ENCODE measurements at places on chromosomes 6 and 20.

- DNase-seq: no peak
Measured at GRCh38 chr6:5905431-5906339, 101.0 kb downstream of the NRN1 start.

DNA sequence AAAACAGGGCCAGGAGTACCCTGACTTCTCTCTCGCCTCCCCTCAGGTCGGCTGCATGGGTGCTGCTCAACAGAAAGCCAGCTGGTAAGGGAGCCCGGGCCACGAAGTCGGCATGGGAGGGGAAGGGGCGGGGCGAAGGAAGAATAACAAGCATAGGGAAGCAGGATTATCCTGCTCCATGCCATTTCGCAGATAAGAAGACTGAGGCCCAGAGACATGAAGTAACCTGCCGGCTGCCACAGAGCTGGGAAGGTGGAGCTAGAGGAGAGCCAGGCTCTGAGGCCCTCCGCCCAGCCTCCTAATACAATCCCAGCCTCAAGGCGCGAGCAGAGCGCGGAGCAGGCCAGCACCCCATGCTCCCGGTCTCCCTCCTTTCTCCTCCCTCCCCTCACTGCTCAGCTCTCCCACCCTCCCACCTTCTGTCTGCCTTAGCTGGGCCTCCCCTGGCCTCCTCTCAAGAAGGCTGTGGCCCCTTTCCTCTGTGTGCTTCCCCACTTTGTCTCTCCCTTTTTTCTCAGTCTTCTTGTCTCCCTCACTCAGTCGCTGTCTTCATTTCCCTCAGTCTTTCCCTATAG lies 13.2 kb upstream of the HMGA1 start:
- DNase-seq: no peak

GRCh38 chr6:106194949-106195921 lies 109.1 kb downstream of the PRDM1 start:
- no peak for DNase-seq

DNA sequence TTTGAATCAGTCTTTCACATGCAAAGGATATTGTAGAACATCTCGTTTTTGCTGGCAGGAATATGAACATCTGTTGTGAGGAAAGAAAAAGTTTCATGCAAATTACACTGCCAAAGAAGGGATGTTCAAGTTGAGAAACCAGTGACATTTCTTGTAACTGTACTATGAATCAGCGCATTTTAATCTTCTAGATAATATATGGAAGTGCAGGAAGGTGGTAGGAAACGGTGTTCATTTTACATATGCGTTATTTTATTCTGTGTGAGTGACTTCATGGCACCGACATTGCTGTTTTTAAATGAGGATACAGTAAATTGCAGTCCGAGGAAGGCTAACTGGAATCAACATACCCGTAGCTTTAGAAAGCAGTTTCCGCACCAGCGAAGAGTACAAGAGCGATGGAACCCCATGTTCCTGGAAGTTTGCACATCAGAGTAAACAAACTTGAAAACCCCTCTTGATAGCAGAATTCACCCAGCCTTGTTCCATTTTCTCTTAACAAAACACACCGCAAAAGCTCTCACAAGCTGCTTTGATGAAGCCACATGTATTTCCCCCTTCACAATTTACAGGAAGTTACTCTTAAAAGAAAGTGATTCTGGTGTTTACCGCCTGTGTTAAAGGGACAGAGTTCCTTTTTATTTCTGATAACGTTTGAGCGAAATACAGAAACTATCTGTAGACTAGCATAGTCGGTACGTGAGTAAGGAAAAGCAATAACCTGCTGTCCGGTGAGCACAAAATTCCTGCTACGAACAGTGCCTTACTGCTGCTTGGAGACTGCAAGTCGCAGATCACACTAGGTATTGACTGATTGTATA lies 11.5 kb downstream of the PRDM1 start:
- no peak for DNase-seq

DNA sequence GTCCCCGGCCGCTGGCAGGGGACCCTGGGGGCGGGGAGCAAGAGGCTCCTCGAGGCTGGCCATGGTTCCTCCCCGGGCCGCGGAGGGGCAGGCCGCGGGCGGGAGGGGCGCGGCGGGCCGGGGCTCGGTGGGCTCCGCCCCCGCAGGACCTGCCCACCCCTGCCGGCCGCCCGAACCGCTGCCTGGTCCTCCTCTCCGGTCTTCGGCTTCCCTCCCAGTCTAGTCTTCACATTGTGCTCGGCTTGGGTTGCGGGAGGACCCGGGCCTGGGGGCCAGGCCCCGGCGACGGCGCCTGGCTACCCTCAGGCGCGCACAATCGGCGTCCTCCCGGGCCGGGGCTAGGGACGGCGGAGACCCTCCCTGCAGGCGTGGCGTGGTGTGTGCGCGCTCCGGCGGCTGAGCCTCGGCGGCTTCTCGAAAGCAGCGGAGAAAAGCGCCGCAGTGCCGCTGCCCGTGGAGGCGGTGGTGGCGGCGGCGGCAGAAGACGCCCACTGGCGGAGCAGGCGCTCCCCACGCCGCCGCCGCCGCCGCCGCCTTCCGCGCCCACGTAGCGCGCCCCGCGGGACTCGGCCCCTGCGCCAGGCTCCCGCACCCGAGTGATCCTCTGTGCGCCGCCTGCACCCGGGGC lies at the start of gene PDE10A:
PDE10A (minus strand) TSS at position 493 of the 628 bp plus-strand sequence; CDS start at position 63, 430 bp downstream.
- DNase-seq: peak; percentile 56

DNA sequence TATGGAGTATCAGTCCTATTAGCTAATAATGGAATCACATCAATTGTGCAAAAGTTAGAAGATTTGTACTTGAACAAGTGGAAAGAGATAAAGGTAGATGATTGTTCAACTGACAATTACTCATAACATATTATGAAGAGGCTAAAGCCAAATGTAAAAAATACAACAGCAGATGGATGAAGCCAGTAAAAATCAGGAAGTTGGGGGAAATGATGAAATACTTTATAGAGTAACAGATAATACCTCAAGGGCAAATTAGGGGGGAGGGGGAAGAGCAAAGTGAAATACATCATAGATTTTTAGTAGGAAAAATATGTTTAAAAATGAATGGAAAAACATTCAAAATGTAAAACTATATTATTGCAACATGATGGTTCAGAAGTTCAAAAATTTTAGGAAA lies 114.0 kb downstream of the PDSS2 start:
- no peak for DNase-seq

Measured in NCI-H1092 (cell line).